NCI-H524 (cell line): ENCODE measurements at places on chromosomes 2 and 18.

DNA sequence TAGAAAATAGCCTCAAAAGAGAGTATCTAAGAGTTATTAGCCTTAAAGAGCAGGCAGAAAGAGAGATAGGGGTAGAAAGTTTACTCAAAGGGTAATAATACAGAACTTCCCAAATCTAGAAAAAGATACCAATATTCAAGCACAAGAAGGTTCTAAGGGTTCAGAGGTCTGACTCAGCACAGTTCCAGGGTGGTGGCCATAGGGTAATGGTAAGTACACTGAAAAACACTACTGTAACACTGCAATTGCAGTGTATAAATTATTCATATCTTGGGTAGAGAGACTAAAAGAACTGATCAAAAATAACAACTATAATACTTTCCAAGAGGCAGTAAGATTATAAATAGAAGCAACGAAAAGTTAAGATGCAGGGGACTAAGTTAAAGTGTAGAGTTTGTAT is 115.2 kb downstream of the ROCK1 start:
- no peak for DNase-seq

GRCh38 chr2:222919841-222920526 is 59.1 kb downstream of the ACSL3 start:
- DNase-seq = no peak

GRCh38 chr2:32750880-32751279 is 123.0 kb downstream of the TTC27 start:
- DNase-seq = no peak

GRCh38 chr2:36965751-36966369 is 476 bp downstream of the STRN start:
- peak; percentile 54 for DNase-seq

GRCh38 chr2:162838136-162838497 is 450 bp downstream of the KCNH7 start:
- DNase-seq = peak; percentile 79

DNA sequence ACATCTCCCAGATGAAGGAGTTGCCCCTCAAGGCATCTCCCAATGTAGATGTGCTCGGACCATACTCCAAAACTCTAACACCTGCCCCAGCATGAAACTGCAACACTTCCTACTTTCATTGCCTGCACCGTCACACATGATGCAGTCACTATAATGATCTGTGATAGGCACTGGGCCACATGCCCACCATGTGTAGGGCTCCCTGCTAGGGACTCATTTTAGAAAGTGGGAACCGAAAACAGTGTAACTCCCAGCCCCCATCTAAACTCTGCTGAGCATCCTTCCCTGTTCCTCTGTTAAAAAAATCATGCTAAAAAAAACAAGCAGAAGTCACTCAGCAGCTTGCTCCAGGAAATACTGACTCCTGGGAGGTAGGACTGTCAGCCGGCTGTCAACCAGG is 496.1 kb upstream of the RAB6C start:
- DNase-seq = no peak

GRCh38 chr18:40577981-40578365 is 1377.1 kb upstream of the PIK3C3 start:
- DNase-seq = peak; percentile 3

DNA sequence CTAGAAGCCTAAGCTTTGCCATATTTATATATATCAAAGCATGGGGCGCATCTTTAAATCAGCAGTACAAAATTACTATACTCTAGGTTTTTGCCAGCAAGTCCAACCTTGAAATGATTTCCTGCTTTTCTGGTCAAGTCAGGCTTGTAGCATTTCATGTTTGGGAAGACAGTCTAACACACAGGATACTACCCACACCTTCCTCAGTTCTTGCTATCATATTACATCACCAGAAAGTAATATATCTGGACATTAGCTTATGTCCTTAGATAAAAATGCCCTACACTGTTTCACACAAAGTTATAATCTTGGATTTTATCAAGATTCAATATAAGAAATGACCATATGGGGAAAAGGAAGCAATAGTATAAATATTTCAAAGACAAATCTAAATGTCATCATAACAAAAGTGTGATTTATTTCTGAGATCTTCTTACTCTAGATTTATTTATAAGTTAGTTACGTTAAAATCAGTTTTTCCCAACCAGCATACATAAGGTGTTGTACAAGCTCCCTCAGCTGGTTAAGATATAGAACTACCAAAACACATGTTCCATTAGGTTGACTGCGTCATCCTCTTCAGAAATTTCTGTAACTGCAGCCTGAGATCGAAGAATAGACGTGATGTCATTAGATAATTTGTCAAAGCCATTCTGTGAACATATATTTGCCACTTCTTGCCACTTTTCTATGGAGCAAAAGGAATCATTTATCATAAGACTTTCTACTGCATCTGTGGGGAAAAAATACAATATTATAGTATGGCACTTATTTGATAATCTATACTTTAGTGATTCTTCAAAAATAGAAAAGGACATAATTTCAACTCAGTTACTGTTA is 56.6 kb downstream of the CLHC1 start:
- peak; percentile 22 for DNase-seq

DNA sequence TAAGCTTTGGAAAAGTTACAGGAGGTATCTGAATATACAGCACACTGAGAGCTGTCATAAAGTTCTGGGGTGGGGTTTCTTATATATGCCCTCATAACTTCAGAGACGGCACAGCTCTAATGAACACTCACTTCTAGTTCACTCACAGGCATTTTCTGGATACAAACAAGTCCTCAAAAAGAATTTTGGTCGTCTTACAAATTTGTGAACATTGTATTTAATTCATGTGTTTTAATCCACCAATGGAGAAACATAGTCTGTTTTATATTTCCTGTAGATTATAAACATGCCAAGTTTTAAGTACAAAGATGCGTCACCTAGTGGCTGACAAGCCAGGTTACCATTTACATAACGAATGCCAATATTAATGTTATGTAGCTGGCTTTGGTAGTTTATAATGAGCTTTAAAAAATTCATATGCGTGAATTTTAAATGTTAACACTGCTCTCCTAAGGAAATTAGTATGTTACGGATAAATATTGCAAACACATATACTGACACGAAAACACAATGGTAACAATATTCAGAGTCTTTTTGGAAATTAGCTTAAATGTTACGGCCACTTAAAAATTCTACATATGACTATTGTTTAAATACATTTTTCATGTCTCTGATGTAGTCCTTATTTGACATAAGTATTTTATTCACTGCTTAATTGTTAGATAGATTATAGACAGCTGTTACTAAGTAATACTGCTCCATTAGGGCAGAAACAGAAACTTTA is 2.5 kb downstream of the COL3A1 start:
- DNase-seq = no peak

GRCh38 chr2:191813943-191814342 is 32.9 kb downstream of the CAVIN2 start:
- DNase-seq = no peak

- no peak for DNase-seq
Observed at GRCh38 chr2:174827371-174828369, 63.4 kb upstream of the CHRNA1 start.

DNA sequence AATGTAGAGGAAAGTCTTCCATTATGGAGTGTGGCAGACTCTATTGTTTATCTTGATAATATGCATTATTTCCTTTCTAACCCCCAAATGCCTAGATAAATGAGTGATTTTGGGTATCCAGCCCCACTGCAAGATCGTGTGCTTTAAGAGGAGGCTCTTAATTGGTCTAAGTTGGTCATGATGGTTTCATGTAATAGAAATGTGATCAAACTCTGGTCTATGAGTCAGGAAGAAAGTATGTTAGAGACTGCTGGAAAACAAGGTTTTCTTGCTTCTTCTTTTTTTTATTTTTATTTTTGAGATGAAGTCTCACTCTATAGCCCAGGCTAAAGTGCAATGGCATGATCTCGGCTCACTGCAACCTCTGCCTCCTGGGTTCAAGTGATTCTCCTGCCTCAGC is 344.5 kb upstream of the TNP1 start:
- no peak for DNase-seq

GRCh38 chr18:33699372-33699771 is 121.4 kb downstream of the ASXL3 start:
- no peak for DNase-seq

DNA sequence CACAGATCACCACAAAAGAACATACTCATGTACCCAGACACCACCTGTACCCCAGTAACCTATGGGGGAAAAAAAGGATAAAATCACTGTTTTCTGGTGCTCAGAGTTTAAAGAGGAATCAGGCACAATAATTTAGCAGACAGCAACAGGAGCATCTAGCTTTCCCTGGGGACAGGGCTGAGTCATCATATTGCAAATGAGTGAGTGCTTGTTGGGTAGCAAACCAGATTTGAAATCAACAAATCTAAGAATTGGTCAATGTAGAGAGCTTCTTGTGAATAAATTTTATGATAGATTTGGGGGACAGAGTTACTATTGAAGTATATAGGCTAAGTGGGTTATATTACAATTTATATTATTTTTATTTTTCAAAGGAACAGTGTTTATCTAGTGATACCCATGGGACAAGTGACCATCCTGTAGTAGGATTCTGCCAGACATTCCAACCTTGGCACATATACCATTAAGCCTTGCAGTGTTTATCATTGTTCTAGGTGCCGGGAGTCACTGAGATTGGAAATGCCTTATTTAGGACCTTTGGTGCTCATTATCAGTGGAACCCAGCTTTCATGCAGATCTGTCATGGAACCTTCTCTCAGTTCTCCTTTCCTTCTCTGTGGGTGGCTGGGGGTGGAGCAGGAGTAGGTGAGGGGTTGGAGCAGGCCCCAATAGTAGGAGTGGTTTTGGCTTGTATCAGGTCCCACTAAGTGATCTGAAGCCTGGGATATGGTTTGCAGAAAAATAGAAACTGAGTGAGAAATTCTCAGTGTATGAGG is 117.2 kb downstream of the CERS6 start:
- DNase-seq = no peak

GRCh38 chr2:226474131-226474530 is 325.5 kb downstream of the IRS1 start:
- no peak for DNase-seq
